PC-3 (cell line): ENCODE measurements at places on chromosomes 12 and 14. TPM values are rescaled to one million over a fixed set of nuclear protein-coding genes. Genes with fewer than 3 reads are reported as not detected.

PGF gene
- total RNA-seq, result 0.26 and 1.5 TPM in 2 replicates

TMEM119 gene
- not detected in 2 replicates for total RNA-seq

CLEC2A gene
- not detected in 2 replicates for total RNA-seq

PAPOLA gene
- total RNA-seq, result 111 and 123 TPM in 2 replicates

KRT73 gene
- total RNA-seq, result not detected in 2 replicates

APOLD1 gene
- total RNA-seq, result 2.8 and 3.5 TPM in 2 replicates

P2RX2 gene
- total RNA-seq, result not detected in 2 replicates

WIF1 gene
- not detected in 2 replicates for total RNA-seq

NOVA1 gene
- total RNA-seq, result 1.1 and 3.1 TPM in 2 replicates

GUCY2C gene
- total RNA-seq, result not detected in 2 replicates

RASSF8 gene
- total RNA-seq, result 51.2 and 87.8 TPM in 2 replicates

MIA2 gene
- total RNA-seq, result 11.8 and 12.3 TPM in 2 replicates

CISTR gene
- total RNA-seq, result not detected in 2 replicates

RERGL gene
- not detected in 2 replicates for total RNA-seq

LGALS3 gene
- 317 and 333 TPM in 2 replicates for total RNA-seq

OASL gene
- 6.4 and 7.6 TPM in 2 replicates for total RNA-seq

LACRT gene
- not detected in 2 replicates for total RNA-seq

FAM222A gene
- total RNA-seq, result 11.7 and 15.3 TPM in 2 replicates

MGST1 gene
- total RNA-seq, result 99.3 and 105 TPM in 2 replicates

SERPINA4 gene
- not detected in 2 replicates for total RNA-seq

KRT78 gene
- 0.12 and 0.15 TPM in 2 replicates for total RNA-seq

PLEKHD1 gene
- 0.15 and 0.35 TPM in 2 replicates for total RNA-seq

CLEC2B gene
- total RNA-seq, result not detected in 2 replicates

KCNA5 gene
- not detected in 2 replicates for total RNA-seq

MIP gene
- not detected in 2 replicates for total RNA-seq

SLC16A7 gene
- total RNA-seq, result 10.4 and 11.4 TPM in 2 replicates

TMTC1 gene
- 5.8 TPM in 2 replicates for total RNA-seq

ZFHX2 gene
- 0.55 and 1.4 TPM in 2 replicates for total RNA-seq

FANCM gene
- total RNA-seq, result 11.7 and 15.6 TPM in 2 replicates

CCDC38 gene
- total RNA-seq, result not detected in 2 replicates

CATSPERB gene
- total RNA-seq, result not detected in 2 replicates

KLRB1 gene
- total RNA-seq, result not detected in 2 replicates

NPC2 gene
- total RNA-seq, result 138 and 195 TPM in 2 replicates

LMO3 gene
- 2.3 TPM in 1 of 2 replicates, not detected in the other for total RNA-seq

LMNTD1 gene
- total RNA-seq, result not detected in 2 replicates

KRT80 gene
- 19.8 and 30.1 TPM in 2 replicates for total RNA-seq

DEPDC4 gene
- 0.29 and 2.0 TPM in 2 replicates for total RNA-seq
